ENCODE measurements at places on chromosomes 2 and 18. TPM values are rescaled to one million over a fixed set of nuclear protein-coding genes. Genes with fewer than 3 reads are reported as not detected.

ASB18 gene
- total RNA-seq, result not detected

APCDD1 gene
- total RNA-seq, result 4.7 TPM

RNPEPL1 gene
- total RNA-seq, result 2.7 TPM

GRCh38 chr2:64681479-64681967 is 27.8 kb upstream of the SERTAD2 start:
- H3K27me3 ChIP-seq, result no peaks in the 10 kb centered on the region
- no peaks in the 10 kb centered on the region for H3K36me3 ChIP-seq
- no peak overlapping the region for H3K4me3 ChIP-seq
- no peak for DNase-seq

DNA sequence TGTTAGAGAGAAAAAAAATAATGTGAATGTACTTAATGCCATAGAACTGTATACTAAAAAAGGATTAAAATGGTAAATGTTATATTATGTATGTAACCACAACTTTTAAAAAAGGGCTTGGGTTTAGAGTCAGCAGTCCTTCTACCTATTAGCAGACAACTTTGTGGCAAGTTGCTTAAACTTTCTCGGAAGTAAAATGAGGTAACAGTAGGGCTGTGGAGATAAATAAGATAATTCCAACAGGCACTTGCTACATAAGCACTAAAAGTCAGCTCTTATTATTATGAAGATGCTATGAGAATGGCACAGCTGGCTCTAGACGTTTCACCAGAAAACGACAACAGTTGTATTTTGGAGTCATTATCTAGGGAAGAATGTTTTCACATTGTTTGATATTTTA is 31.3 kb downstream of the AAK1 start:
- no peaks in the 10 kb centered on the region for H3K36me3 ChIP-seq
- no peak overlapping the region for H3K4me3 ChIP-seq
- H3K27me3 ChIP-seq, result no peaks in the 10 kb centered on the region
- no peak overlapping the region for H3K27ac ChIP-seq

GRCh38 chr18:66558773-66559172 is 45.1 kb downstream of the CDH19 start:
- DNase-seq, result no peak
- H3K27ac ChIP-seq, result no peak overlapping the region
- H3K27me3 ChIP-seq, result no peaks in the 10 kb centered on the region
- H3K4me1 ChIP-seq, result no peaks in the 10 kb centered on the region
